Stimulated activated CD4-positive, alpha-beta T cell treated with anti-CD3 and anti-CD28 coated beads, Interleukin-15, amount 100 ng/mL, for 24 hours (primary cell): ENCODE measurements at places on chromosomes 5 and 9.

GRCh38 chr5:43312076-43312661, 1.0 kb downstream of the HMGCS1 start:
- DNase-seq = no peak

DNA sequence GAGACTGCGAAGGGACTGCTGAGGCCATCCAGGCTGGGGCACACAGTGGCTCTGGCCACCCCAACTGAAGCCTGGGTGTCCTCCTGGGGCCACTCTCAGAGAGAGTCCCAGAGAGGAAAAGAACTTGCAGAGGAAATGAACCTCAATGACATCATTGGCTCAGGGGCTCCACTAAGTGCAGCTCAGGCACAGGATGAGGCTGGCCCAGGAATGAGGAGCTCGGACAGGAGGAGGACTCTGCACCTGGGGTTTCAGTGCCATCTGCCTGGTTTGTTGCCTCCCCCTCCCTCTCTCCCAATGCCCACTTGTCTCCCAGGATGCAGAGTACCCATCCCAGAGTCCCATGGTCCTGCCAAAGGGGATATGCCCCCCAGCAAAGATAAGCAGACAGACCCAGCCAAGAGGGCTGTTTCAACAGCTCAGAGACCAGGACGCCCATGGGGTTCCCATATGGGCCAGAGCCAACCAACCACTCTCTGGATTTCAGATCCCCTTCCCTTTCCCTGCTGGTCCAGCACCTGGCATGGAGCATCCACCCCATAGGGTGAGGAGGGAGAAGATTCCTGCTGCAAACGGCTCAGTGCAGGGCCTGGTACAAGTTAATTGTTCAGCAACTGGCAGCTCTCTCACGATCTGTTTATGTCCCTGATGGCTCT, 26.9 kb upstream of the OLFM1 start:
- DNase-seq = no peak

DNA sequence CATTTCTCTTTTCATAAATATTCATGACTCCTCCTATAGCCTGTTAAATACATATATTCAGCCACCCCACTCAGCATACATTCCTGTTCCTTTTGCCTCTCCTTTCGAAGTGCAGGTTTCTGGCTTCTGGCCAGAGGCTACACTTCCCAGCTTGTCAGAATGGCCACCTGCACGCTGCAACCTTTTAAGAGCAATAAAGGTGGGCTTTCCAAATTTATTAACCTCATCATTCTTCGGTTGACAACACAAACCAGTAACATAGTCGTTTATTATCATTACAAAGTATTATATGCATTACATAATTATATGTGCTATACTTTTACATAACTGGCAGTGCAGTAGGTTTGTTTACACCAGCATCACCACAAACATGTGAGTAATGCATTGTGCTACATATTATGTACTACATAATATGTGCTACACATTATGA, 16.5 kb upstream of the TMEM171 start:
- DNase-seq = no peak

GRCh38 chr5:67725604-67726003, 490.0 kb upstream of the PIK3R1 start:
- DNase-seq = no peak

GRCh38 chr5:139246394-139246793, 47.1 kb upstream of the MATR3 start:
- DNase-seq = peak; percentile 81

- DNase-seq = peak; percentile 60
Measured at GRCh38 chr5:98769210-98769958, 4.1 kb upstream of the RGMB start.

- DNase-seq = peak; percentile 78
Measured at GRCh38 chr5:141475625-141476131, at the start of gene PCDHGC3. PCDHGC3 (plus strand) TSS chr5:141475966; CDS start chr5:141476117, 151 bp downstream.

GRCh38 chr5:134736173-134736812, 2.1 kb upstream of the CAMLG start:
- DNase-seq = no peak

DNA sequence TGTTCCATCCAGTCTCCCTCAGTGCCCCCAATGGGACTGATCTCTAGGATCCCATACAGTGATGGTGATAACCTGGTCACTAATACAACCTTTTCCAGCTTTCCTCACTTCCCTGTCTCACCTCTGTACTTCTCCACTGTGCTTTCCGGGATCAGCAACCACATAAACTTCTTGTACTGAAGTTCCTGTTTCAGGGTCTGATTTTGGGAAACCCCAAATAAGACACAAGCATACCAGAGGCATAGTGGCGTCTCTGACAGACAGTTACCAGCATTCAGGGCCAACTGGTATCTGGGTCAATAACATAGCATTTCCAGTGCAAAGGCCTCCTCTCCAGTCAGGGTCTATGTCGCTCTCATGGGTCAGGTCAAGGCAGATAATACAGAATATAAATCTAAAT, 64.3 kb downstream of the GLDC start:
- no peak for DNase-seq

GRCh38 chr9:83544002-83544698, 5.9 kb upstream of the FRMD3 start:
- peak; percentile 1 for DNase-seq

DNA sequence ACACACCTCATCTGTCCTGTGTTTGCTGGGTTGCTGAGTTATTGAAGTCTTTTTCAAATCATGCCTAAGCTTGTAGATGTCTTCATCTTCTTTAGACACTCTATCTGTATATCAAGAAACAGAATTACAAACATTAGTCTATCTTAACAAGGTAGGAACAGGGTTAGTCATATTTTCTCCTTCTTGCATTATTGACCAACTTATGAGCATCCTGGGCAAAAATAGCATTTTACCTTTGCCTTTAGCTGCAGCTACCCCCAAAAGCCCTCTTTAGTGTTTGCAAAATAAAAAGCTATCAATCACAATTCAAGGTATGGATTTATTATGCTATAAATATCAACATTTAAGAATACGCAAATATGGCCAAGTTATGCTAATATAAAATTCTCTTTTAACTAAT, 3.4 kb downstream of the PLK2 start:
- DNase-seq = no peak

GRCh38 chr5:91397791-91398190, 14.7 kb upstream of the ARRDC3 start:
- DNase-seq = no peak

DNA sequence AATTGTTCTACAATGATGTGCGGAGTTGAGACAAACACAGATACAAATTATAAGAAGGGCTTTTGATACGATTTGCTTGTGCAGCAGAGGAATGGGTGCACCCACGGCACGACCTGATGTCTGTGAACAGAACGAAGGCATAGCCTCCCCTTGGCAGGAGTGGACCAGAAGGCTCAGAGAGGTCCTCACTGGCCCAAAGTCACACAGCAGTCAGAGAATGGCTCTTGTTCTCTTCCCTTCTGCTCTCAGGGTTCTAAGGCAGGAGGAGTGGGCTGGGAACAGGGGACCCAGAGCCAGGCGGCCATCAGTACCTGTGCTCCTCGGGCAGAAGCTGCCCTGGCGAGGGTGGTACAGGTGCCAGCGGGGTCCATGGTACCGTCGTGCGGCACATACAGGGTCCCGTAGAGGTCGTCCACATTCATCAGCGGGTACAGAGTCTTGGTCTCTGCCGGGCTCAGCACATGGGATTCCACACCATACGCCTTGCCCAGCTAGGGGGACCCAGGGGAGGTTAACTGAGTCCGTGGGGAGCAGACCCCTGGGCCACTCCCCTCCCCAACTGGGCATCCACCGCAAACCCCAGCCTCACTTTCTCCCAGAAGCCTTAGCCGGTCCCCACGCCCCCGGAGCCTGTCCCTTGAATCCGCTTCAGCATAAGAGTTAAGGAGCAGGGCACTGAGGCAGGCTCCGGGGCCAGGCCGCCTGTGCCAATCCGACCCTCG, 7.0 kb downstream of the SARDH start:
- no peak for DNase-seq

- DNase-seq = peak; percentile 63
Measured at GRCh38 chr9:97904725-97905124, 17.6 kb downstream of the TRMO start.

DNA sequence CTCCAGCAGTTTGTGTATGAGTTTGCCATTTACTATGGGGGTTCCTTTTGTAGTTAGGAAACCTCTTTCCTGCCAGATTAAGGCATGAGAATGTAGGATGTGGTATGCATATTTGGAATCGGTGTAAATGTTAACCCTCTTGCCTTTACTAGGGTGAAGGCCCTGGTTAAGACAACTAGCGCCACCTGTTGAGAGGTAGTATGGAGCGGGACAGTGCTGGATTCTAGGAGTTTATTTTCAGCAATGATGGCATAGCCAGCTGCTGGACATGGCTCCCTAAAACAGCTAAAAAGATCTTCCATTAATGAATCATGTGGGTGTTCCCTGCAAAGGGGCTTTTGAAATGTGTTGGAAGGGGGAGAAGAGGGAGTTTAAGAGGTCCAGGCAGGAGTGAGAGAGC, 30.7 kb upstream of the GPX3 start:
- DNase-seq = peak; percentile 22

DNA sequence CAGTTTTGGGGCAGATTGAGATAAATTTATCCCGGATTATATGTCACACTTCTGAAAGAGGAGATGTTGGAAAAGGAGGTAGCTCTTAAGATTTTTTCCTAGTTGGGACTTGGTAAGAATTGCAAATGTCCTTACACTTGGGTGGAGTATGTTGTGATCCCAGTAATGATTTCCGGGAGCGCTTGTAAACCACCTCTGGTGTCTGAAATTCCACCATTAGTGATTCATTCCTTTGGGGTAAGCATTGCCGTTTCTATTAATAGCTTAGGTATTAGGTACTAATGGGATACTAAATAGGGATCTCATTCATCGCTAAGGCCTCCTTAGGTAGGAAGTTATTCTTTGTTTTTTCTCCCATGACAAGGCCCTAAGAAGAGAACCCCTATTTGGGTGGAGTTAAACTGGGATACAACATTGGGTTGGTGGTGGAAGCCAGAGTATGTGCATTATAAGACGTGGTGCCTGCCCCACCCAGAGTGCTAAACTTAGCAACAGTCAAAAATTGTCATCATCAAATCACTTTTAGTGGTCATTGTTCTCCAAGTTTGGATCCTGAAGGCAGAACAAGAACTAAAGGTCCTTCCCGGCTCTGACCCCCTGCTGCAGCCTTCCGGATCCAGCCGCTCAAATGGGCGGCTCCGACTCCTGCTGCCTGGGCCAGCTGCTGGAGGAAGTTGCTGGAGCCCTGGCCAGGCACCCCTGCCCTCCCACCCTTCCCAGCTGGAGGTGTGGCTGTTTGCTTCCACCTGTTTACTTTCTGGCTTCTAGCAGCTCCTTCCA, 31.7 kb upstream of the DAB2IP start:
- DNase-seq = no peak

- no peak for DNase-seq
Measured at GRCh38 chr5:10786835-10787234, 25.8 kb upstream of the DAP start.

DNA sequence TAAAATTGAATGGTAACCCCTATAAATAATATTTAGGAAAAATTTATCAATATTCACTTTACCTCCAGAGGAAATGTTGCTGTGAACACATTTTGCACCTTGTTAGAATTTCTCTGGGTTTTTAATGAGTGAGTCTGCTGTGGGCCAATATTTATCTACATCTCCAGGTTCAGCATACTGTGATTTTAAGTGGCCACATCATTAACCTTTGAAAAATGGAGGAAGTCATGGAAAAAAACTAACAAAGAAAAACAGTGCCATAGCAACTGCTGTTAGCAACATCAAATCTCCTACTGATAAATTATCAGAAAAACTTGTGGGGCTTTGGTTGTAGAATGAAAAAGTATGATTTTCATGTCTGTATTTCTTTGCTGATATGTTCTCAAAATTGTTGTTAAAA, 55.0 kb downstream of the CD180 start:
- no peak for DNase-seq

- DNase-seq = no peak
Measured at GRCh38 chr5:171366645-171367044, 21.0 kb upstream of the NPM1 start.

DNA sequence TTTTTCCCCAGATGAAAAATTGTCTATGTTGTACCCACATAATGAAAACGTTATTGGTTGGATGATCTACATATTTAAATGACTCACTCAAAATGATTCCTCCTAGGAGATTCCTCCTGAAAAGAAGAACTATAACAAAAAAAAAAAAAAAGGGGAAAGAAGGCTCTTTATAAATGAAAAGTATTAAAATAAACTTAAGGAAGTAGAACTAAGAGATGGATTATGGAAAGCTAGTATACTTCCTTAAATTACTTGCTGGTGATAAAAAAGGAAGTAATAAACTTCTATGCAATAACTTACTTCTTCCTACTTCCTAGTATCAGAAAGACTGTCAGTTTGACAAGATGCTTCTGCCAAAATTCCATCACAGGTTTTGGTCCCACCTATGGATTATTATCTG, 1087.7 kb downstream of the CDH12 start:
- no peak for DNase-seq

DNA sequence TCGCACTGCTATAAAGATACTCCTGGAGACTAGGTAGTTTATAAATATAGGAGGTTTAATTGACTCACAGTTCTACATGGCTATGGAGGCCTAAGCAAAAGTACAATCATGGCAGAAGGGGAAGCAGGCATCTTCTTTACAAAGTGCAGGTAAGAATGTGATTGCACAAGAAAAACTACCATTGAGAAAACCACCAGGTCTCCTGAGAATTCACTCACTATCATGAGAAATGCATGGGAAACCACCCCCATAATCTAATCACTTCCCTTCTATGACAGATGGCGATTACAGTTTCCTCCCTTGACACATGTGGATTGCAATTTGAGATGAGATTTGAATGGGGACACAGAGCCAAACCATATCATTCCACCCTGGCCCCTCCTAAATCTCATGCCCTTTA, 121.2 kb upstream of the ST8SIA4 start:
- no peak for DNase-seq

GRCh38 chr5:78647838-78648358, 674 bp downstream of the LHFPL2 start:
- no peak for DNase-seq

DNA sequence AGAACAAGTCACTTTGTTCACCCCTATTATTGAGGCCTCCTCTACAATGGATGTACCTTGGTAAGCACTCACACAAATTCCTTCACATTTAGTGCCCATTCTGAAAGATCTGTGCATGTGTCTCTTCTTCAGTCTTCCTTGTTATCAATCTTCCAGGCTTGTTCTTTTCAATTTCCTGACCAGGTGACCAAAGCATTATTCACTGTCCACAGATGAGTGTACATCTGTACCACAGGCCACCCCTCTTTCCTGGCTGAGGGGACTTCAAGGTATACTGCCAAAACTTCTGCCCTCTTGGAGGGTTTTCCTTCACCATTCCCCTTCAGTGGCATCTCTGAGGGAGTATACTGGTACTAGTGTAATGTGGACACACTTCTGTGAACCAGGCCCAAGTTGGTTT, 25.5 kb upstream of the STOM start:
- no peak for DNase-seq

- DNase-seq = no peak
Measured at GRCh38 chr9:98109052-98109451, 10.0 kb downstream of the TRIM14 start.
